RPMI7951 (cell line): ENCODE measurements at places on chromosomes 3 and 15. TPM values are rescaled to one million over a fixed set of nuclear protein-coding genes. Genes with fewer than 3 reads are reported as not detected.

The CCRL2 gene
- 2.8 and 6.1 TPM in 2 replicates for total RNA-seq

The IQCF5 gene
- not detected in 2 replicates for total RNA-seq

The SMAD6 gene
- total RNA-seq: 2.0 and 2.7 TPM in 2 replicates

The ZMYND10 gene
- 2.9 and 5.2 TPM in 2 replicates for total RNA-seq

The COL6A5 gene
- not detected in 2 replicates for total RNA-seq

The SPTSSB gene
- not detected in 2 replicates for total RNA-seq

The MORC1 gene
- not detected in 2 replicates for total RNA-seq

The IDH3A gene
- 43.6 and 54.9 TPM in 2 replicates for total RNA-seq

The CRELD1 gene
- 32.1 and 38.9 TPM in 2 replicates for total RNA-seq

The SCAANT1 gene
- total RNA-seq: not detected in 2 replicates

The B3GNT5 gene
- total RNA-seq: 4.8 and 6.2 TPM in 2 replicates

The RTP4 gene
- 4.4 and 5.2 TPM in 2 replicates for total RNA-seq

The EDEM1 gene
- 17.3 and 18.4 TPM in 2 replicates for total RNA-seq

The FETUB gene
- total RNA-seq: not detected in 2 replicates

The AADACL2 gene
- total RNA-seq: not detected in 2 replicates

The LEKR1 gene
- total RNA-seq: 1.8 and 2.1 TPM in 2 replicates

The SLC9C1 gene
- not detected in 2 replicates for total RNA-seq

The IQCH gene
- total RNA-seq: 7.0 and 11.5 TPM in 2 replicates

The TRANK1 gene
- total RNA-seq: 14.0 and 15.3 TPM in 2 replicates

The OR5K4 gene
- total RNA-seq: not detected in 2 replicates

The KNL1 gene
- 69.5 and 90.1 TPM in 2 replicates for total RNA-seq

The C3orf33 gene
- total RNA-seq: 0.68 and 1.3 TPM in 2 replicates

The NUP210 gene
- total RNA-seq: 0.24 and 0.29 TPM in 2 replicates

The IL17RE gene
- not detected in 2 replicates for total RNA-seq

The PLA2G4D gene
- not detected in 2 replicates for total RNA-seq

The IRAK2 gene
- 10.7 and 11.2 TPM in 2 replicates for total RNA-seq

The ISY1 gene
- total RNA-seq: 46.6 and 49.1 TPM in 2 replicates

The RBSN gene
- 9.6 and 12.9 TPM in 2 replicates for total RNA-seq

The CORO2B gene
- 5.6 and 5.9 TPM in 2 replicates for total RNA-seq

The GPR62 gene
- not detected in 2 replicates for total RNA-seq

The POLQ gene
- total RNA-seq: 9.9 and 10.9 TPM in 2 replicates

The CCDC9B gene
- 8.1 and 8.5 TPM in 2 replicates for total RNA-seq

The UQCC5 gene
- 13.0 and 14.0 TPM in 2 replicates for total RNA-seq

The DPPA2 gene
- not detected in 2 replicates for total RNA-seq

The GOLGA6L10 gene
- total RNA-seq: 0.10 and 0.24 TPM in 2 replicates

The POC1A gene
- total RNA-seq: 20.4 and 21.4 TPM in 2 replicates

The CHRNA7 gene
- not detected in 2 replicates for total RNA-seq

The GPR160 gene
- 0.24 and 0.29 TPM in 2 replicates for total RNA-seq

The SMCO1 gene
- total RNA-seq: not detected in 2 replicates

The GOLGA8H gene
- total RNA-seq: not detected in 2 replicates

The GOLGA6L6 gene
- total RNA-seq: not detected in 2 replicates

The CRYGS gene
- total RNA-seq: 0.49 and 1.1 TPM in 2 replicates

The ADGRG7 gene
- not detected in 2 replicates for total RNA-seq

The KIF15 gene
- 30.2 and 41.2 TPM in 2 replicates for total RNA-seq

The TSC22D2 gene
- 6.2 and 8.9 TPM in 2 replicates for total RNA-seq

The MESP2 gene
- 1.8 and 2.6 TPM in 2 replicates for total RNA-seq

The LRRIQ4 gene
- total RNA-seq: not detected in 2 replicates

The CD200 gene
- total RNA-seq: 0.49 and 3.4 TPM in 2 replicates

The TXNRD3 gene
- total RNA-seq: 6.0 and 7.8 TPM in 2 replicates

The KLHL6 gene
- total RNA-seq: not detected in 2 replicates

The NEDD4 gene
- 30.8 and 32.2 TPM in 2 replicates for total RNA-seq

The EPHB3 gene
- 4.0 and 5.5 TPM in 2 replicates for total RNA-seq

The IDH2 gene
- total RNA-seq: 90.6 and 95.5 TPM in 2 replicates

The THOC7 gene
- total RNA-seq: 135 and 166 TPM in 2 replicates

The GABRR3 gene
- not detected in 2 replicates for total RNA-seq

The P3H2 gene
- 17.1 and 32.9 TPM in 2 replicates for total RNA-seq

The NOP10 gene
- 411 and 530 TPM in 2 replicates for total RNA-seq

The SLC7A14 gene
- total RNA-seq: 0.12 TPM in 1 of 2 replicates, not detected in the other

The KBTBD13 gene
- not detected in 2 replicates for total RNA-seq

The RUBCN gene
- total RNA-seq: 20.4 and 20.7 TPM in 2 replicates
